ENCODE measurements at places on chromosomes 1 and 21.
A peak's percentile ranks its signal among the peaks of the same experiment; 100 is the strongest.

DNA sequence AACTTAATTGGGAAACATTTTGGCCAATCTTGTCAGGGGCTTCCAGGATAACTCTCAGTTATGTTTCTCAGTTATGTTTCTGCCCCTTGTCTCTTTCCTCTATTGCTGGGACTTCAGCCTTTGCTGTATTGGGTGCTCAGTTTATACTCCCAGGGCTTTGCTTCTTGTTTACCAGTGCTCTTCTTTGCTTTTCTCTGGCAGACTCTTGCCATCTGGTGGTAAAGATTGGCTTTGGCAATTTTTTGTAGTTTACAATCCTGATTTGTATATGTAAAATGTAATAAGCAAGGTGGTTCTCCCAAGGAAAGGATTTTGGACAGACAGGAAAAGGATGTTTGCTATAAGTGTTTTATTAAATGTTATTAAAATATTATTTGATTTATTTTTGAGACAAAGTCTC lies 37.9 kb downstream of the FABP3 start:
- no peak overlapping the region for H3K4me3 ChIP-seq
- DNase-seq: no peak
- H3K36me3 ChIP-seq: peaks cover 32% of the 10 kb centered on the region
- no peaks in the 10 kb centered on the region for H3K27me3 ChIP-seq

GRCh38 chr1:25167269-25168192 lies 64.8 kb downstream of the SYF2 start:
- peaks cover 23% of the 10 kb centered on the region for H3K4me1 ChIP-seq
- H3K4me3 ChIP-seq: no peak overlapping the region
- peaks cover 72% of the 10 kb centered on the region for H3K27me3 ChIP-seq
- no peak for DNase-seq

DNA sequence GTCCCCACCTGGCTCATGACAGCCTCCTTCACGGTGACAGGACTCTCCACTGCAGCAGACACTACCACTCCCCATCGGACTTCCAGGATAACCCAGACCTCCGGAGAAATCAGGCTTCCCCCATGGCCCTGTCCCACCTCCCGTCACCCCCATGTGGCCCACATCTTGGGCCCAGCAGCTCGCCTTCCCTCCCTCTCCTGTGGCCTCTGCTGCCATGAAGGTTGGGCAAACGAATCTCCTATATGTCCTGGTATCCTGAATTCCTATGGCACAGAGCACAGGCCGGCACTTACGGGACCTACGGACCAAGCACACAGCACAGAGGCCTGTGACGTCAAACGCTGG lies 82.0 kb downstream of the NPHP4 start:
- H3K27me3 ChIP-seq: no peaks in the 10 kb centered on the region
- peaks cover 4% of the 10 kb centered on the region for H3K36me3 ChIP-seq
- no peak overlapping the region for H3K27ac ChIP-seq
- DNase-seq: no peak
- H3K4me1 ChIP-seq: peaks cover 19% of the 10 kb centered on the region

- H3K27ac ChIP-seq: no peak overlapping the region
- no peak for DNase-seq
- peaks cover 7% of the 10 kb centered on the region for H3K4me1 ChIP-seq
- H3K36me3 ChIP-seq: no peaks in the 10 kb centered on the region
- H3K27me3 ChIP-seq: peaks cover 4% of the 10 kb centered on the region
These were observed 217.1 kb downstream of the NFIA start for GRCh38 chr1:61299463-61299862.

- H3K27ac ChIP-seq: no peak overlapping the region
- H3K4me3 ChIP-seq: no peak overlapping the region
- H3K4me1 ChIP-seq: peaks cover 8% of the 10 kb centered on the region
These were observed 6.9 kb upstream of the SPOCD1 start for GRCh38 chr1:31822766-31823165.

GRCh38 chr1:156670359-156670758 lies 6.8 kb downstream of the NES start:
- H3K27me3 ChIP-seq: no peaks in the 10 kb centered on the region
- H3K27ac ChIP-seq: peak overlapping the region; percentile 51
- peaks cover 95% of the 10 kb centered on the region for H3K4me1 ChIP-seq
- DNase-seq: no peak

DNA sequence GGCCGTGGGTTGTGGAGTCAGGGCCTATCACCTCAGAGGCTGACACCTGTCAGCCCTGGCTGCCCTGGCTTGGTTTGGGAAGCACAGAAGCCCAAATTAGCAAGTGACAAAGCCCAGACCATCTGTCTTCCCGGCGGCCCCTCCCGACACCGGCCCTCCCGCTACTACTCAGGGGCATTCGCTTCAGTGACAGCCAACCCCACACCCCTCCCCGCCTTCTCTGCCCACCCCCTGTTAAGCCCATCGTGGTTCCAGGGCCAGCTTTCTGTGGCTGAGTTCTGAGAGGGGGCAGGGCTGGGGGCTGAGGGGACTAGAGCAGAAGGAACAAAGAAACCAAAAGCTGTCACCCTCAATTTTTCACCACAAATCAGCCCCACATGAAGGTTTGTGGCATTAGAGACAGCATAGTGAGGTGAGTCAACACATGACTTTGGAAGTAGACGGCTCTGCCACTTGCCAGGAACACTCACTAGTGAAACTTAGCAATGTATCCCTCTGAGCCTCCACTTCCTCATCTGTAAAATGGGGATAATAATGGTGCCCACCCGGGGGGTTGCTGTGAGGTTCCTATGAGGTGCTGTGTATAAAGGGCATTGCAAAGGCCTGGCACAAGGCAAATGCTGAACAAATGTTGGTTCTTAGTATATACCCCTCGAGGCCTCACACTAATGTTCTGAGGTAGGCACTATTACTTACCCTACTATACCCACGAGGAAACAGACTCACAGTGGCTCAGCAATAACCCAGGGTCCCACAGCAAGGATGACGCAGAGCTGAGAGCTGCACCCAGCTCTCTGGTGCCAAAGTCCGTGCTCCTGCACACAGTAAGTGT lies 5.2 kb upstream of the TNNI1 start:
- H3K36me3 ChIP-seq: no peaks in the 10 kb centered on the region
- H3K27ac ChIP-seq: no peak overlapping the region
- DNase-seq: no peak
- no peak overlapping the region for H3K4me3 ChIP-seq
- H3K4me1 ChIP-seq: peaks cover 31% of the 10 kb centered on the region
- H3K27me3 ChIP-seq: peaks cover 37% of the 10 kb centered on the region

GRCh38 chr21:31267644-31268043 lies 76.4 kb downstream of the TIAM1 start:
- peaks cover 61% of the 10 kb centered on the region for H3K36me3 ChIP-seq
- no peak overlapping the region for H3K27ac ChIP-seq
- H3K4me3 ChIP-seq: no peak overlapping the region
- DNase-seq: no peak
- peaks cover 11% of the 10 kb centered on the region for H3K4me1 ChIP-seq

- H3K4me3 ChIP-seq: no peak overlapping the region
- no peak overlapping the region for H3K27ac ChIP-seq
- no peaks in the 10 kb centered on the region for H3K36me3 ChIP-seq
- no peaks in the 10 kb centered on the region for H3K4me1 ChIP-seq
These were observed 10.4 kb upstream of the SYCP1 start for GRCh38 chr1:114844270-114844669.

- H3K4me3 ChIP-seq: no peak overlapping the region
- no peaks in the 10 kb centered on the region for H3K36me3 ChIP-seq
- peaks cover 62% of the 10 kb centered on the region for H3K27me3 ChIP-seq
- H3K4me1 ChIP-seq: peaks cover 8% of the 10 kb centered on the region
- peak; percentile 54 for DNase-seq
These were observed 150.6 kb upstream of the ZC3H12A start for GRCh38 chr1:37323486-37324377.

DNA sequence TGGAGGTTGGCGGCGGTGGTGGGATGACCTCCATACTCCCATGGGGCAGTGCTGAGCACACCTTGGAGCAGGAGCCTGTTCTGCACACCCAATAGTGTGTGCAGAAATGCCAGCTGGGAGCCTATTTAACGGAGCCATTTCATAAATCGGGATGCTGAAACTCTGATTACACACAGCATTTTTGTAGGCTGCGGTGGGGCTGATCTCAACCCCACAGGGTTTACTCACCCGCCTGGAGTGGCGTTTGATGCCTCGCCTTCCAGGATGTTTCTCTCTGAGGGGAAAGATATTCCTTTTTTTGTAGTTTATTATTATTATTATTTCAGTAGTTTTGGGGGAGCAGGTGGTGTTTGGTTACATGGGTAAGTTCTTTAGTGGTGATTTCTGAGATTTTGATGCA lies 82.6 kb upstream of the WDR26 start:
- H3K4me3 ChIP-seq: no peak overlapping the region
- H3K36me3 ChIP-seq: no peaks in the 10 kb centered on the region
- H3K27ac ChIP-seq: no peak overlapping the region
- peaks cover 19% of the 10 kb centered on the region for H3K4me1 ChIP-seq
- DNase-seq: no peak
- H3K27me3 ChIP-seq: peaks cover 9% of the 10 kb centered on the region

- H3K4me3 ChIP-seq: no peak overlapping the region
- peaks cover 35% of the 10 kb centered on the region for H3K4me1 ChIP-seq
- no peak for DNase-seq
- no peak overlapping the region for H3K27ac ChIP-seq
- H3K36me3 ChIP-seq: peaks cover 6% of the 10 kb centered on the region
These were observed 196.5 kb downstream of the DYRK1A start for GRCh38 chr21:37562920-37563640.

DNA sequence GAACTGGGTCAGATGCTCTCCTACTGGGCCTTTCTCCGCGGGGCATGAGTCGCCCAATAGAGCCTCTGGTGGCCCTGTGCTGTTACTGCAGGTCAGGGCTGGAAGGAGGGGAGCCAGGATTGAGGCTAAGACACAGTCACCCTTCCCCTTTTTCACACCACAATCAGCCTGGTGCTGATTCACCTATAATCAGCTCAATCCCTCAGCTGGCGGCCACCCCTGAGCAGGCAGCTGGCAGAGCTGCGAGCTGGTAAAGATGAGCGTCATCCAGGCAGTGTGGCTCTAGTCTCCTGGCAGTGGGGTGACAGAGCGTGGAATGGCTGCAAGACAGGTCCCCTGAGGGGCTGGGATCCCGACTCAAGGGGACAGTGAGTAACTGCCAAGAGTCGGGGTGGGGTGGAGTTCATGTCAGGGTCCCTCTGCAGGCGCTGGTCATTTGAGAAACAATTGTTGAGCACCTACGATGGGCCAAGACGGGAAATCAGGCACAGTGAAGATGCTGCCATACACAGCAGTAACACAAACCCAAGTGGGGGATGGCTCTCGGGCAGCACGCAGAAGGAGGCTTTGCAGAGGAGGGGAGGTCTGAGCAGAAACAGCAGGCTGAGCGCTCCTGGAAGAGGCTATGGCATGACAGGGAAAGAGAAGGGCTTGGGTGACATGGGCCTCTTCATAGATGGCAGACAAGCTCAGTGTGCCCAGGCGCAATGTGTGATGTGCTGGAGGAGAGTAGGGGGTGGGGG lies 21.8 kb downstream of the ATF3 start:
- H3K27me3 ChIP-seq: peaks cover 21% of the 10 kb centered on the region
- no peaks in the 10 kb centered on the region for H3K36me3 ChIP-seq
- H3K4me1 ChIP-seq: no peaks in the 10 kb centered on the region

DNA sequence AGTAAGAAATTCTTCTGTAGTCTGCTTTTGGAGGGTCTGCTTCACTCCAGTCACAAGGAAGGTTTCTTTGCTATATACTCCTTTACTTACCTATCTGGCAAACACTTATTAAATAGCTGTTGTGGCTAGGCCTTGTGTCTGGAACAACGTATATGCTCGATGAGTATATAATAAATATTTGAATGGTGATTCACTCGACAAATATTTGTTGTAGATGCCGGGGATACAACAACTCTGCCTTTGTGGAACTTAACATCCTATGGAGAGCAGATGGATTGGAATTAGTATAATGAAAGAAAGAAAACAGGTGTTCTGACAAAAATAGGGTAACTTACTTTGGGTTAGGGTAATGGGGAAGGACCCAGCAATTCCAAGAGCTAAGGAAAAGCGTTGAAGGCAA lies 31.1 kb downstream of the KPNA6 start:
- no peak for DNase-seq
- no peaks in the 10 kb centered on the region for H3K27me3 ChIP-seq
- peaks cover 4% of the 10 kb centered on the region for H3K4me1 ChIP-seq
- peak overlapping the region; percentile 30 for H3K27ac ChIP-seq
- H3K4me3 ChIP-seq: no peak overlapping the region
- H3K36me3 ChIP-seq: peaks cover 33% of the 10 kb centered on the region

DNA sequence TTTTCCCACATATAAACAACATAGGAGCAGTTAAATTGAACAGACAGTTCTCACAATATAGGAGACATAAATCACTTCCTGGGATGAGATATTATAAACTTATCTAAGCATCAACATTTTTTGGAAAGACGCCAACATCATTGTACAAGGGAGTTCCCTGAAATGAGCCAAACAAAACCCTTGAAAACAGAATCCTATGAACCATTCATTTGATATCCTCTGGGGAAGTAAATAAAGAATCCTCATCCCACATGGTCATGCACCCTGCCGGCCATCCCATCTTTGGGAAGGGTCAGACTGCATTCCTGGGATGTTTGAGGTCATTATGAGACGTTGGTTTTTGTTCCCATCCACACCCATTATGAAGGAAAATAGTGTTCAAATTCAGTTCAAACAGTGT lies 111.8 kb upstream of the USP25 start:
- DNase-seq: no peak
- H3K27ac ChIP-seq: no peak overlapping the region
- no peaks in the 10 kb centered on the region for H3K36me3 ChIP-seq

- H3K4me3 ChIP-seq: no peak overlapping the region
- no peak for DNase-seq
- H3K27me3 ChIP-seq: no peaks in the 10 kb centered on the region
- H3K27ac ChIP-seq: no peak overlapping the region
- H3K36me3 ChIP-seq: no peaks in the 10 kb centered on the region
These were observed 120.9 kb downstream of the ATG4C start for GRCh38 chr1:62904856-62905225.

GRCh38 chr1:165858364-165858823 lies 31.0 kb downstream of the UCK2 start:
- peaks cover 64% of the 10 kb centered on the region for H3K4me1 ChIP-seq
- DNase-seq: no peak
- H3K4me3 ChIP-seq: no peak overlapping the region
- peaks cover 35% of the 10 kb centered on the region for H3K36me3 ChIP-seq

DNA sequence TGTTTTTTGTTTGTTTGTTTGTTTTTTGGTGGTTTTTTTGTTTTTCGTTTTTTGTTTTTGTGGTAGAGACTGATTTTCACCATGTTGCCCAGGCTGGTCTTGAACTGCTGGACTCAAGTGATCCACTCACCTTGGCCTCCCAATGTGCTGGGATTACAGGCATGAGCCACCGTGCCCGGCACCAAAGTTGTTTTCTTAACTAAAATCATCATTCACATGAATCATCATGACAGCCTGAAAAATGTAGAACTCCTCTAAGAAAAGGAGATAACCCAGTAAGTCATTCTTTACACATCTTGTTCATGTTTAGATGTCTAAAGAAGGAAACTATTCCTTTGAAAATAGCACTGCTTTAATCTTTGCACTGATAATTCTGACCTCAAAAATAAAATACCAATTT lies 37.5 kb downstream of the DISP1 start:
- peaks cover 3% of the 10 kb centered on the region for H3K27me3 ChIP-seq
- DNase-seq: no peak
- H3K4me3 ChIP-seq: no peak overlapping the region
- no peaks in the 10 kb centered on the region for H3K4me1 ChIP-seq

- no peak for DNase-seq
- peaks cover 6% of the 10 kb centered on the region for H3K4me1 ChIP-seq
- no peaks in the 10 kb centered on the region for H3K36me3 ChIP-seq
- H3K27me3 ChIP-seq: peaks cover 2% of the 10 kb centered on the region
- no peak overlapping the region for H3K4me3 ChIP-seq
- H3K27ac ChIP-seq: no peak overlapping the region
These were observed 79.9 kb upstream of the GPR52 start for GRCh38 chr1:174367892-174368291.
